C1 segment of cervical spinal cord (tissue), 14 donors: ENCODE measurements at places on chromosomes 12 and 14.

DNA sequence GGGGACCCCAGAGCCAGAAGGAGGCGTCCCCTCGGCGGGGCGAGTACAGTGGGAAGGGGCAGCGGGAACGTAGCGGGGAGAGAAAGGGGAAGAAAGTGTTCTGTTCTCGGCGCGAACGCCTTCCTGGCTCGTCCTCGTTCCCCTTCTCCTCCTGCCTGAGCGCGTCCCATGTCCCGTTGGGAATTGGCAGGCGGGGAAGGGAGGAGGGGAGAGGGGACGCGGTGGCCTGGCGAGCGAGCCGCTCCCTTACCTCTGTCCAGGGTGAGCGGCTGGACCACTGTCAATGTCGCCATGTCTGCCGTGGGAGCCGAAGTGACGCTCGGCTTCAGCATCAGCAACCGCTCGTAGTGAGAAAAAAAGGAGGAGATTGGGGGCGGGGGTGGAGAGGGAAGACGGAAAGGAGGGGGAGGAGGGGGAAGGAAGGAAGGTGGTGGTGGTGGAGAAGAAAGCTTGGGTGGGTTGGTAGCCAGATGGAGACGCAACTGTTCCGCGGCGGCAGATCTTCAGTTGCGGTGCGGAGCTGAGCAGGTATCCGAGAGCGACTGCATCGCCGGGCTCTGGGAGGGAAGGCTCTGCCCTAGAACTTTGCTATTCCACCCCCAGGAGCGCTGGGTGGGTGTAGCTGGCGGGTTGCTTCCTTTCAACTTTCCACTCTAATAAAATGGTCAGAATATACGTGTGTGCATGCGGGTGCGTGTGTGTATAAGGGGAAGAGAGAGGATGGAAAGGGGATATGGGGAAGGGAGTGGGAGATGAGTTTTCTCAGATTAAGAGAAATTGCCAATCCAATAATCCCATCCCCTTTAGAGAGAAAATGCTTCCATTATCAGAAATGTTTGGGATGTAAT is at the start of gene LIN7A:
Gene LIN7A, minus strand, starts transcription at position 544 of the 848 bp plus-strand sequence. Its CDS starts 212 bp downstream, at position 332.
- no peak for DNase-seq

DNA sequence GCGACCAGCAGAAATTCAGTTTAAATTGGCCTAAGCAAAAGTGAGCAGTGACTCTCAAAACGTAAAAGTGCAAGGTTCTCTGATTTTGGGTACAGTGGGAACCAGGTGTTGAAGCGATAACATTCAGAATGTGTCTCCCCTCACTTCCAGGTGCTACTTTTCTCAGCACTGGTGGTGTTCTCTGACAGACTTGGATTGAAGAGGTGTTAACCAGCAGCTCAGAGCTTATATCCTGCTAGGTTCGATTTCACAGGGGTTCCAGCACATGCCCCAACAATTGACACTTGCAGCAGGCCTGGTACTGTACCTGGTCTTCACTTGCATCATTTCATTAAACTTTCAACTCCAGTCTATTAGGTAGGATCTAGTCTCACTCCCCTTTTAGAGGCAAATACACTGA is 680.2 kb downstream of the VRK1 start:
- DNase-seq: no peak

GRCh38 chr14:34450542-34450915 is 11.5 kb downstream of the SPTSSA start:
- DNase-seq: no peak

- DNase-seq: no peak
Observed at GRCh38 chr12:108734200-108734906, 3.0 kb upstream of the CORO1C start.

- no peak for DNase-seq
Observed at GRCh38 chr12:102050660-102051430, 10.9 kb downstream of the WASHC3 start.

GRCh38 chr14:58788655-58789503 is 151.1 kb downstream of the DACT1 start:
- DNase-seq: no peak

GRCh38 chr12:71685312-71685906 is 473 bp upstream of the TMEM19 start:
- DNase-seq: no peak

DNA sequence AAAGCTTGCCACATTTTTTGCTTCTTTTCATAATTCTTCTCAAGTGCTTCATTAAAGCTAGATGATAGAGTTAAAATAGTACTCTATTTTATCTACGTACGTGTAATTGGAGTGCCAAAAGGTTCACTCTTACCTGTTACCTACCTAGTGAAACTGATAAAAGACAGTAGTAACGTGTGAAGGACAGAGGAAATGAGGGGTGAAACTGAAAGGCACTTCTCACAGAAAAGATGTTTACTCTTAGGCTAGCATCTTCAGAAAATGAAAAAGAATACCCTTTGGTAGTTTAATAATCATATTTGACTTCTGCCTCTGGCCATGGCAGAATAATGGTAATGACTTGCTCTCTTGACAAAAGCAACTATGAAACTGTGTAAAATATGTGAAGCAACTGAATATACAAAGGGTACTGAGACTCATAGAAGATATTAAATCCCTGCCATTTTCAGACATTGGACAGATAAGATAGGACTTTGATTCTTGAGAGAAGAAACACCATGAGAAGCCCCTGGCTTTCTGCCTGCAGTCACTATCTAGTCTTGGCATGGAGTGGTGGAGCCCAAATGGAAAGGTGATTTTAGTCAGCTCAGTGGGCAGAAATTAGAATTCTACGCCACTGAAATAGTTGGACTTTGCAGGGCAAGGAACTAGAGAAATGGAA is 6.3 kb upstream of the EVL start:
- no peak for DNase-seq

DNA sequence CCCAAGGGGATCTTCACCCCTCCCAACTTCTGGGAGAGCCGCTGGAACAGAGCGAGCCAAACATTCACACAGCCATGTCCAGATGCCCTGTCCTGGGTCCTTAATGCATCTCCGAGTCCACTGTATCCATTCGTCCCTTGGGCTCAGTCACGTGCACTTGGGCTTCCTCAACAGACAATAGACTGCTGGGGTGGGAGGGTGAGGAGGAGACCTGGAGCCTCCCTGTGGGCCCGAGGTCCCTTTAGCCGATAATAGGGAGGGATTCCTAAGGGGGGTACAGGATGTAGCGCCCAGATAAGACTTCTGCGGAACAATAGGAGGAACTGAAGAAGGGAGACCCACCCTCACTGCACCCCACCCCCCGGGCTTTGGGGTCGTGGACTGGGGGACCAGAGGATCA is 6.7 kb downstream of the ARHGEF25 start:
- no peak for DNase-seq

DNA sequence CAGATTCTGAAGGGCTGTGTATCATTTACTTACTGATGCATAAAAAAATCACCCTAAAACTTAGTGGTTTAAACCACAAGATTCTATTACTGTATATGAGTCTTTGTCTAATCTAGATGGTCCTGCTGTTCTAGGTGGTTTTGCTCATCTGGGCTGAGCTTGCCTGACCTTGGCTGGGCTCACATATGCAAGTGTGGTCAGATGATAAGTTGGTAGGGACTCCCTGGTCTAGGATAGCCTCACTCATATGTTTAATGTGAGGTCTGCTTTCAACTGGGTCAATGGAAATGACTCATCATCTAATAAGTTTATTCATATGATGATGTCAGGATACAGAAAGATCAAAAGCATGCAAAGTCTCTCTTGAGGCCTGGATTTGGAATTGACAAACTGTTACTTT is 887.8 kb downstream of the TRHDE start:
- DNase-seq: no peak

GRCh38 chr14:84894254-84894653 is 635.7 kb upstream of the FLRT2 start:
- no peak for DNase-seq

GRCh38 chr12:43812057-43812456 is 5.9 kb upstream of the TWF1 start:
- no peak for DNase-seq
